ENCODE measurements at places on chromosomes 6 and 20.

- DNase-seq: no peak
Measured at GRCh38 chr6:89612121-89612520, 26.4 kb downstream of the LYRM2 start.

- DNase-seq: no peak
Measured at GRCh38 chr6:33549196-33549595, 30.9 kb downstream of the BAK1 start.

GRCh38 chr6:7542874-7543624, 1.6 kb downstream of the DSP start:
- no peak for DNase-seq

DNA sequence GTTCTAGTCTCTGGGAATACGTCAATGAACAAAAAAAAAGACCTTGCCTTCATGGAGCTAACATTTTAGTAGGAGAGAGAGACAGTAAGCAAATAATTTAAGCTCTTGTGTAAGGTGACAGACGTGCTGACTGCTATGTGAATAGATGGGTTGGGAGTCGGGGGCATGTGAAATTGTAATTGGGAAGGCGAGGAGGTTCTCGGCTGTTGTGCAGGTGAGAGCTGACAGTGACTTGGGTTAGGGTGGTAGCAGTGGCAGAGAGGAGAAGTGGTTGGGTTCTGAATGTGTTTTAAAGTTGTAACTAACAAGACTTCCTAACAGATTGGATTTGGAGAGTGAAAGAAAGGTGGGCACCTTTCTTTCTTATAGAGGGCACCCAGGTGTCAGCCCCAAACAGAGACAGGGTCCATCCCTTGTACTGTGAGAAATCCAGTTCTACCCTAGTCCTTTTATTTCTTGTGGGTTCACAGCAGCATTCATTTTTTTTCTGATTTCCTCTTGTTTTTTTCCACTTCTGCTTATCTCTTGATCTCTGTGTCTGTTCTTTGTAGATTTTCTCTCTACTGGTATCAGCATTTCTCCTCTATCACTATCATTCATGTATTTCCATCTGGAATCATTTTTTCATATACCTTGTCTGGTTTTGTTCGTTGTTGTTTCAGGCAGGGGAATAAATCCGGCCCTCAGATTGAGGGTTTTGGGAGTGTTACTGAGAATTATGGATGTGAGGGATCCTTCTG, 15.4 kb upstream of the MYLK2 start:
- no peak for DNase-seq

DNA sequence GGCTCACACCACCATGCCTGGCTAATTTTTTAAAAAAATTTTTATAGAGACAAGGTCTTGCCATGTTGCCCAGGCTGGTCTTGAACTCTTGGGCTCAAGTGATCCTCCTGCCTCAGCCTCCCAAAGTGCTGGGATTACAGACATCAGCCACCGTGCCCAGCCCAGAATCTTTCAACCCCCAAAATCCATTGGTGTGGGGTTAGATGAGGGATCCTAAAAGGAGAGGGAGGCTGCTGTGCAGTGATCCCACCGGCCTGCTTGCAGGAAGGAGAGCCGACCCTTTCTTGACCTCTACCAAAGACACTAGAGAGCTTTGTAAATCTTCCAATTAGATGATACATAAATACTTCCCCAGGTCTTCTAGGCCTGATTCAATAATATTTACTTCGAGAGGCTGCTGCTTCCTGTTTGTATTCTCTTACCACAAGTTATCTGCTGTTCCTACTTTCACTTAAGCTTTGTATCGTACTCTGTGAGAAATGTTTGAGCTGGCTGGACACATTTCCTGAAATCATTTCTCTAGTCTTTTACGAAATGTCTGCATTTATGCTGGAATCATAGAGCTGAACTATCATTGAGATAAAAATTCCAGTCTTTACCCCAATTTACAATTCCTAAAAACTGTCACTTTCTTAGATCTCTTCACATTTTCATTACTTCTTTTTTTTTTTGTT, 49.3 kb upstream of the IER3 start:
- no peak for DNase-seq

DNA sequence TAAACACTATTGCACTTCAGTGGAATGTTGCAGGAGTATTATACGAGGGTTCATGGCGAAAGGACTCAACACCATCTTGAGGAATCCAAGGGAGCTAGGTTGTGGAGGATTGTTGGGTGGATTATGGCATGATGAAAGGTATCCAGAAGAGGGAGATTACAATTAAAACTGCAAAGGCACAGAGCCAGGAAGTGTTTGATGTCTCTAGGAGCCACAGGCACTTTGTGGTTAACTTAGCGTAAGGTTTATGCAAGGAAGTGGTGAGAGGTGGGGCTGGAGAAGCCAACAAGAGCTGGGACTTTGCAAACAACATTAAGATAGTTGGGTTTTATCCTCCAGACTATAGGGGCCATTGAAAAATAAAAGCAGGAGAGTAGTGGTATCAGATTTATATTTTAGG, 86.6 kb upstream of the TPD52L1 start:
- no peak for DNase-seq

DNA sequence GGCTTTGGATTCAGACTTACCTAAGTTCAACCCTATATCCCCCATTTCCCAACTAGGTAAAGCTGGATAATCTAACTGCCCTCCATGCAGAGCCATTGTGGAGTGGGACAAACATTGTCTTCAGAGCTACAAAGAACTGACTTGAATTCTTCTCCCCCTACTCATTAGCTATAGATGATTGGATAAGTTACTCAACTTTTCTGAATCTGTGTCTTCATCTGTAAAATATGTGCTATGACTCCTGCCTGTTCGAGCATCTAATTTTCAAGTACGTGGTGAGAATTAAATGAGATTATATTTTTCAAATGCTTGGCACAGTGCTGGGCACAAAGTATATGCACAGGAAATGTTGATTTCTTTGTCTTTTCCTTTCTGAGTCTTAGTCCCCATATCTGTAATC, 240.3 kb upstream of the TCF21 start:
- DNase-seq: no peak

DNA sequence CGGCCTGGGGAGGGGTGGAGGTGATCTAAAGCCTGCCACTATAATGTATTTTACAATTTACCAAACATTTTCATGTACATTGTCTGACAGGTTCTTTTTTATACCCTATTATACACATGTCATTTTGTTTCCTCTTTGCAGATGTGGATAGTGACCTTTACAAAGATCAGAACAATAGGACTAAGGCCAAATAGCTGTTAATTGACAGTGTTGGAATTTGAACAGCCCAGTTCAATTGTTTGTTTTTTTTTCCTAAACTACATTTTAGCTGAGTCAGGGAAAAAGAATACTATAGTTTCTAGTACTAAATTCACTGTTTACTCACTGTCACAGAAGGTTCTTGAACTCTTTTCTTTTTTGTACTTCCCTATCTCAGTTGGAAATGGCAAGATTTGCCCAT, 40.2 kb downstream of the PGM3 start:
- no peak for DNase-seq

- DNase-seq: no peak
Measured at GRCh38 chr20:39699166-39699725, 737.1 kb downstream of the DHX35 start.

GRCh38 chr6:112249489-112249888, 4.9 kb downstream of the LAMA4 start:
- no peak for DNase-seq

DNA sequence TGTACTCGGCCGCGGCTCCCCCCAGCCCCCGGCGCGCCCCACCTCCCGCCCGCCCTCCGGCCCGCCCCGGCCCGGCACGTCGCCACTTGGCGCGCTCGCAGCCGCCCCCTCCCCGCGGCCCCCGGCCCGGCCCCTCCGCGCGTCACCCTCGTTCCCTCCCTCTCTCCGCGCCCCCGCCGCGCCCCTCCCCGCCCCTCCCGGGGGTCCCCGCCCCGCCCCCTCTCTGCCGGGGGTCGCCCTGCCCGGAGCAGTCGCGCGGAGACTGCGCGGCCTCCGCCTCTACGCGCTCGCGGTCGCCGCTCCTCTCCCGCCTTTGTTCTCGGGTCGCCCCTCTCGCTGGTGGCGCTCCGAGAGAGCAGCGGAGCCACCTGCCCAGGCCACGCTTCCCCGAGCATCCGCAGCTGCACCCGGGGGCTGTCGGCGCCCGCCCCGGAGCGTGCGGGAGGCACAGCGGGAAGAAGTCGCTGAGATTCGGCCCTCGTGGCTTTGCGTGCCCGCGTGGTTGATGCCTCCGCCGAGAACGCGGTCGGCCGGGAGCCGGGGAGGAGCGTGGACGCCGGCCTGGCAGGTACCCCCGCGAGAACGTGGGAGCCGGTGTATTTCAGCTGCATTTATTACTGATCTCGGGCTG, at the start of gene PHF10:
PHF10 (minus strand) TSS at position 7 of the 631 bp plus-strand sequence. CDS start 569 bp downstream, outside the sequence.
- DNase-seq: peak; percentile 37

DNA sequence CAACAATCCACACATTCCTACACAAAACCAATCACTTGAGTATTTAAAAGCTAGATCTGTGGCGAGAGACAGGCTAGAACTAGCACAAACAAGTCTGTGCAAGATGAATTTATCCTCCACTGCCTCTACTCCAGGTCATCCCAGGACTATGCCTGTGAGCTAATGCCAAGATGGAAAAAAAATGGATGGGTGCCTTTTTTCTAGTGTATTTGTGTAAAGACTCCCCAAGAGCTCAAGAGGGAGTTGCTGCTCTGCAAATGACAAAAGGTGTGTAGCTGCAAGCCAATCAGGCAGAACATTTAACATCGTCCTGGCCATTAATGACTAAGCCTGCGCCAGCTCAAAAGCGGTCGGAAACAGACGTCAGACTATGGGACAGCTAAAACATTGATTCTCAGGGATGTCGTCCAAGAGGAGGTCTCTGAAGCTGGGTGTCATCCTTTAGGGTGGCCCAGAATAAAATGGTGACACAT, 21.9 kb downstream of the ATXN1 start:
- no peak for DNase-seq

- DNase-seq: peak; percentile 70
Measured at GRCh38 chr6:161169696-161170095, 104.2 kb downstream of the AGPAT4 start.

DNA sequence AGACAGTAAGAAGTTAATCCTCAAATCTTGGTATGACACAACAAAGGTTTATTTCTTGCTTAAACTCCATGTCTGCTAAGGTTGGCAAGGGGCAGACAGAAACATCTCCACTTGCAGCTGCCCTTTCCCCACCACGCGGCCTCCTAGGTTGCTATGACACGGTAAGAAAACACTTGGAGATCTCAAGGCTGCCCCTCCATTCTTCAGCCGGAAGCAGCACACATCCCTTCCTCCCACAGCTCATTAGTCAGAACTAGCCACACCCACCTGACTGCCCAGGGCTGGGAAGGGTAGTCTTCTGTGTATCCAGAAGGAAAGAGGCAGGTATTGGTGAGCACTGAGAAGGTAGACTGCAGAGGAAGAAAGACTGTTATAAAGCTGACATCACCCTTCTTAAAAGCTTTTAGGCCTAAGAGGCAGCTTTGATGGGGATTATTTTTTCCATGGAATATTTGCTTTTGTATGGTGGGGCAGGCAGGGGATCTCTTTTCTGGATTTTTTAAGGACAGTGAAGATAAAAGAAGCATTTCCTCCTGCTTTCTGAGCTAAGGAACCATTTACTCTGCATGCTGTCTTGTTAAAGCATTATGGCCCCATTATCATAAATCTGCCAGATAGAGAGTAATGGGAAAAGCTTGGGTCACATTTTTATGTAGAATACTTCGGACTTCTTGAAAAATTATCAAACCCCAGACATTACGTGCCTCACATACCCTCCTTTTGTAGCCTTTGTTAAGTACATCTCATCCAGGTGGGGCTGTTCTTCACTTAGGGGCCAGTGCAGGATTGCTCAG, 41.6 kb downstream of the MRAP2 start:
- no peak for DNase-seq

DNA sequence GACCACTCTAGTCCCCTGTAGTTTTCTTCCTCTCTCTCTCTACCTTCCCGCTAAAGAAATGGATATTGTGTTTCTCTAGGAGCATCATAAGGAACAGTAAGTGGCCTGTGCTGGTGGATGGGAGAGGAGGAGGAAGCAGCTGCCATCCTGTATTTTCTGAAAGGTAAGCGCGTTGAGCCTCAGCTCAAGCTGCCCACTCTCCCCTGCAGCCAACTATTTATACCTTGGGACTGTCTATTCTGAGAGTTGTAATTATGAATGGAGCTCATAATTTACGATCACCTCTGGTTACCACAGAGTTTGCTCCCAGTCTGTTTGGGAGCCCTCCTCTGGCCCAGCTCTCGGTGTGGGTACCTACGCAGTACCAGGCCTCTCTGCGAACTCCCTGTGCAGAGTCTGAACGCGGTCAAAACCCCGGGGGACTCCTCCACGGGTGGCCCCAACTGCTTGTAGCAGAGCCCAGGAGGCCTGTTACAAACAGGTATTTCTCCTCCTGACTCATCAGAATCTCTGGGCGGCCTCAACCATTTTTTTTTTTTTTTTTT, 285.4 kb downstream of the SMOC2 start:
- no peak for DNase-seq

- DNase-seq: no peak
Measured at GRCh38 chr6:151850479-151851003, 43.1 kb downstream of the ESR1 start.

DNA sequence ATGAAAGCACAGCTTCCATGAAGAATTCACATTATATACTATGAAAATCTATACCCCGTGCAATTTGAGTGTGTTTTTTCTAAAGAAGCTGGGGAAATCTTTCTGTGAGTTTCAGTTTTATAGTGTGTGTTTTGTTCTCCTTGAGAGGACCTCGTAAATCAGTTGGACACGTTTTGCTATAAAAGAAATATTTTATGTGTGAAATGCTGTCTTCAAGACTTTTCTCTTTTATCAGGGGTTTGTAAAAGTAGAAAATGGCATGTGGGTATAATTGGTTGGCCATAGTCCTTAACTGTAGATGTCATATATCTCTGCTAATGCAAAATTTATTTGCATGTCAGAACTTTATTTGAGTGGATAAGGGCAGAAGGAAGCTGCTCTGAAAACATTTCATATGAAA, 186.2 kb downstream of the CDH4 start:
- no peak for DNase-seq

DNA sequence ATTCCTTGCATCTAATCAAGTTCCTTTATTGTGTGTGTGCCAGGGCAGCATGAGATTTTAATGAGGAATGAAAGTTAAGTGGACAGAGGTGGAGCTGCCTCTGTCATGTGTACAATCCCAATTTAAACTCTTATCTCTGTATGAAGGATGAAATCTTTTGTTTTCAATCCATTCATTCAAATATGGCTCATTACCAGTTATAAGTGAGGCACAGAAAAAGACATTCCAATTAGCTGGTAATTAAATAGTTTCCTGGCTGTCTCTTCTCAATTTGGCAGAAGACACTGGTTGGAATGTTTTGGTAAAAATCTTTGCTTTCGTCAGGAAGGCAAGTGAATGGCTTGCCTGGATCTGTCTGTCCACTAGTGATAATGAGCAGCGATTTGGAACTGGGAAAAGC, 46.4 kb downstream of the CLVS2 start:
- DNase-seq: no peak

GRCh38 chr6:48817333-48818051, 645.6 kb downstream of the MMUT start:
- no peak for DNase-seq

- no peak for DNase-seq
Measured at GRCh38 chr6:148358196-148358785, 15.7 kb downstream of the SASH1 start.
